ENCODE measurements at places on chromosomes 4 and X.

- H3K27ac ChIP-seq, result no peak overlapping the region
- H3K36me3 ChIP-seq, result no peaks in the 10 kb centered on the region
- H3K27me3 ChIP-seq, result peaks cover 5% of the 10 kb centered on the region
- peaks cover 3% of the 10 kb centered on the region for H3K4me1 ChIP-seq
Measured at GRCh38 chr4:2068566-2068965, 9.4 kb downstream of the NAT8L start.

DNA sequence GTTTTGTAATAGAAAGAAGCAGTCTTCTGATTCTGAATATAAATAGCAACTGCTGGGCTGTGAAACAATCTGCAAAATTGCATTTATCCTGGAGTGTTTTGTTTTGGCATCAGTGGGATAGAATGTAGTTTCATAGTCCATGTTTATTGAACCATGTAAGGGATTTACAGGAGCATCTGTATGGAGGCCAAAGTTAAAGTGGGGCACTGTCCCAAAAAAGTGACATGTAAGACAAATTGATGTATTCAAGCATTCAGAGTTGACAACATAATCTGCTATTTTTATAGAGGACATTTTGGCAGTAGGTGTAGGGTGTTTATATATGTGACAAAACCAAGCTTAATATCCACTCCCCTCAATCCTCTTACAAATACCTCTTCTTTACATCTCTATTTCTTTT, 200.5 kb upstream of the ANK2 start:
- DNase-seq, result no peak
- H3K27me3 ChIP-seq, result no peaks in the 10 kb centered on the region
- H3K4me1 ChIP-seq, result peaks cover 3% of the 10 kb centered on the region
- no peaks in the 10 kb centered on the region for H3K36me3 ChIP-seq
- no peak overlapping the region for H3K27ac ChIP-seq

DNA sequence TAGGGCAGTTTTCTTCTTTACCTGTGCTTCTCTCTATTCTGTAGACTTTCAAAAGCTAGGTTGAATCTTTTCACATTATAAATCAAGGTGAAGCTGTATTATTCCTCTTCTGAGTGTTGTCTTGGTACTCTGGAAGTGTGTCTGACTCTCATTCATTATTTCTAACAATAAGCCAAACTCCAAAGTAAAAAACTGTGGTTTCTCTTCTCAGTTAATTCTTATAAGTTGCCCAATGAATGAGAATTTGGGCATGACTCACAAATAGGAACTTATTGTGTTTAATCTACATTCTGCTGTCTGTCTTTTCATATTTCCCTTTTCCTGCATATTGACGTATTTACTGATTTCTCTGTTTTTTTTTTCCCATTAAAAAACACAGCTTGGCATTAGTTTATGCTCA, 714.5 kb downstream of the CCSER1 start:
- H3K27ac ChIP-seq, result no peak overlapping the region
- no peaks in the 10 kb centered on the region for H3K4me1 ChIP-seq
- no peaks in the 10 kb centered on the region for H3K27me3 ChIP-seq
- DNase-seq, result no peak

DNA sequence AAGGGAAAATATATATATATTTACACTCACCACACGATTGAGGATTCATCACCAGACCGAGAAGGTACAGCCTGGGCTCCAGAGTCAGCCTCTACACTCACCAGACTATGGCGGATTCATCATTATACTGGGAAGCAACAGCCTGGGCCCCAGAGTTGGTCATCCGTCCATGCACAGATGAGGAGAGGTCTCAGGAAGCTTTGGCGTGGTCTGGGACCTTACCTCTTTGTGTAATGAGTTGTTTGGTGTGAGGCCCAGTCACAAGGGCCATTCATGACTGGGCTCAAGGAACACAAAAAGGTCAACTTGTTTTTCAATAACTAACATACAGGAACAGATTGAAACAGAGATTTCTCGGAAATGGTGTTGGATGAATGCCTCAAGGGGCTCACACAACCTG, 926.1 kb downstream of the FAM133A start:
- H3K27ac ChIP-seq, result no peak overlapping the region
- H3K4me3 ChIP-seq, result no peak overlapping the region
- H3K4me1 ChIP-seq, result no peaks in the 10 kb centered on the region
- H3K36me3 ChIP-seq, result no peaks in the 10 kb centered on the region
- no peaks in the 10 kb centered on the region for H3K27me3 ChIP-seq

DNA sequence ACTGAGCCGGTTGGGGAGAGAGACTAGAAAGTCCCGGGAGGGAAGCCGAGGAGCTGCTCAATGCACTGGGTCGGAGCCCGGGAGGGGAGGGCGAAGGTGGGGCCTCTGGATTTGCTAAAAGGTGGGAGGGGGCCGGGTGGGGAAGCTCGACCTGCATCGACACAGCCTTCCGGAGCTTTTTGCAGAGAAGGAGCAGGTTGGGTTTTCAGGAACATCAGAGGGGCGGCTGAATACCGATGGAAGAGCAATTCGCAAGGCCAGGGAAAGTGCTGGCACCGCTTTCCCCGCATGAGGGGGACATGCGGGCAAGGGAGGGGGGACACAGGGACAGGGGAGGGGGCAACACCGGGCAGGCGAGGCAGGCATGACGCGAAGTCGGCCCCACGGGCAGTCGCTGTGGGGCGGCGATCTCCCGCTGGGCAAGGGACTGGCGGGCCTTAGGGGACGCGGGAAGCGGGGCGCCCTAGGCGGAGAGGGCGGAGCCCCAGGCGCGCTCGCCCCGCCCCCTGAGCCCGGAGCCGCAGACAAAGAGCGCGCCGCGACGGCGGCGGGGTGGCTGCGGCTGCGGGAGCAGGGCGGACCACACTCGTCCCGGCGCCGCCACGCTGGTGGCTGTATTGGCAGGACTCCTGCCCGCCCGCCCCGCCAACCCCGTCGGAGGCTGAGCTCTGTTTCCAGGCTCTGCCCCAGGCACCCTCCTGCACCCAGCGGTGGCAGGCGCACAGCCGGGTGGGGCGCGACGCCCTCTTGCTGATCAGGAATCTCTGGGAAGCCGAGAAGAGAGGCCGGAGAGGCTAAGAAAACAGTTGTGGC, 11.6 kb downstream of the PDZD4 start:
- DNase-seq, result peak; percentile 41
- H3K27me3 ChIP-seq, result peaks cover 27% of the 10 kb centered on the region
- no peaks in the 10 kb centered on the region for H3K36me3 ChIP-seq
- no peak overlapping the region for H3K27ac ChIP-seq

- H3K27ac ChIP-seq, result no peak overlapping the region
- no peak for DNase-seq
- H3K36me3 ChIP-seq, result no peaks in the 10 kb centered on the region
Measured at GRCh38 chr4:174444390-174444789, 77.9 kb downstream of the HPGD start.

- no peak overlapping the region for H3K4me3 ChIP-seq
- H3K4me1 ChIP-seq, result no peaks in the 10 kb centered on the region
- H3K27ac ChIP-seq, result no peak overlapping the region
- no peaks in the 10 kb centered on the region for H3K36me3 ChIP-seq
- DNase-seq, result no peak
Measured at GRCh38 chr4:100086766-100087431, 103.4 kb downstream of the DDIT4L start.

DNA sequence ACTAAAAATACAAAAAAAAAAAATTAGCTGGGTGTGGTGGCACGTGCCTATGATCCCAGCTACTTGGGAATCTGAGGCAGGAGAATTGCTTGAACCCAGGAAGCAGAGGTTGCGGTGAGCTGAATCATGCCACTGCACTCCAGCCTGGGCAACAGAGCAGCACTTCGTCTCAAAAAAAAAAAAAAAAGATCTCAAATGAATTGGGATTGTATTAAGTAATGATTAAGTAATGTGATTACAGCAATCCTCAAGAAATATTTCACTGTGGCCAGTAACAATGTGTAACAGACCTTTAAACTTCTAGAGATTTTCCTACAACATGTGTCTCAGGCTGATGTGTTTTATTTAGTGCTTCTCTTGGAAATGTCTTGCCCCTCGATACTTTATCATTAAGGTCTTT, 46.8 kb downstream of the PKD2 start:
- peaks cover 7% of the 10 kb centered on the region for H3K36me3 ChIP-seq
- H3K4me3 ChIP-seq, result no peak overlapping the region
- no peaks in the 10 kb centered on the region for H3K4me1 ChIP-seq
- no peak for DNase-seq

GRCh38 chr4:67393699-67394281, 151.5 kb downstream of the CENPC start:
- DNase-seq, result no peak
- no peak overlapping the region for H3K4me3 ChIP-seq
- no peaks in the 10 kb centered on the region for H3K4me1 ChIP-seq
- H3K27ac ChIP-seq, result no peak overlapping the region
- peaks cover 1% of the 10 kb centered on the region for H3K27me3 ChIP-seq
- H3K36me3 ChIP-seq, result no peaks in the 10 kb centered on the region

- H3K27me3 ChIP-seq, result no peaks in the 10 kb centered on the region
- peaks cover 14% of the 10 kb centered on the region for H3K4me1 ChIP-seq
- no peak for DNase-seq
- no peaks in the 10 kb centered on the region for H3K36me3 ChIP-seq
Measured at GRCh38 chr4:39037941-39038340, 5.7 kb upstream of the TMEM156 start.

GRCh38 chr4:31194823-31195222, 474.7 kb downstream of the PCDH7 start:
- H3K36me3 ChIP-seq, result no peaks in the 10 kb centered on the region
- H3K4me1 ChIP-seq, result no peaks in the 10 kb centered on the region
- no peaks in the 10 kb centered on the region for H3K27me3 ChIP-seq
- no peak for DNase-seq
- no peak overlapping the region for H3K4me3 ChIP-seq

- no peak overlapping the region for H3K4me3 ChIP-seq
- H3K27me3 ChIP-seq, result peaks cover 2% of the 10 kb centered on the region
- peaks cover under 1% of the 10 kb centered on the region for H3K36me3 ChIP-seq
- H3K4me1 ChIP-seq, result no peaks in the 10 kb centered on the region
- no peak for DNase-seq
Measured at GRCh38 chr4:145375416-145375815, 106.2 kb upstream of the SMAD1 start.

- no peak overlapping the region for H3K27ac ChIP-seq
- no peaks in the 10 kb centered on the region for H3K27me3 ChIP-seq
- no peaks in the 10 kb centered on the region for H3K36me3 ChIP-seq
- no peaks in the 10 kb centered on the region for H3K4me1 ChIP-seq
Measured at GRCh38 chrX:80335062-80335830, 85.0 kb upstream of the TENT5D start.

- no peak overlapping the region for H3K4me3 ChIP-seq
- H3K27ac ChIP-seq, result no peak overlapping the region
- no peaks in the 10 kb centered on the region for H3K27me3 ChIP-seq
- no peak for DNase-seq
- H3K4me1 ChIP-seq, result peaks cover 3% of the 10 kb centered on the region
- peaks cover 11% of the 10 kb centered on the region for H3K36me3 ChIP-seq
Measured at GRCh38 chr4:184688447-184688846, 38.9 kb downstream of the PRIMPOL start.

GRCh38 chr4:143375326-143376073, 38.8 kb downstream of the GAB1 start:
- no peak overlapping the region for H3K4me3 ChIP-seq
- no peak overlapping the region for H3K27ac ChIP-seq
- peak; percentile 16 for DNase-seq
- peaks cover 14% of the 10 kb centered on the region for H3K4me1 ChIP-seq

- peaks cover 18% of the 10 kb centered on the region for H3K27me3 ChIP-seq
- no peaks in the 10 kb centered on the region for H3K36me3 ChIP-seq
- H3K4me3 ChIP-seq, result no peak overlapping the region
- no peak overlapping the region for H3K27ac ChIP-seq
- DNase-seq, result no peak
Measured at GRCh38 chr4:82519776-82520175, 42.0 kb downstream of the TMEM150C start.

GRCh38 chr4:3384391-3384770, 57.4 kb upstream of the HGFAC start:
- no peak overlapping the region for H3K4me3 ChIP-seq
- H3K36me3 ChIP-seq, result peaks cover 10% of the 10 kb centered on the region
- peaks cover 22% of the 10 kb centered on the region for H3K4me1 ChIP-seq
- peaks cover 1% of the 10 kb centered on the region for H3K27me3 ChIP-seq
- H3K27ac ChIP-seq, result no peak overlapping the region
- DNase-seq, result no peak

DNA sequence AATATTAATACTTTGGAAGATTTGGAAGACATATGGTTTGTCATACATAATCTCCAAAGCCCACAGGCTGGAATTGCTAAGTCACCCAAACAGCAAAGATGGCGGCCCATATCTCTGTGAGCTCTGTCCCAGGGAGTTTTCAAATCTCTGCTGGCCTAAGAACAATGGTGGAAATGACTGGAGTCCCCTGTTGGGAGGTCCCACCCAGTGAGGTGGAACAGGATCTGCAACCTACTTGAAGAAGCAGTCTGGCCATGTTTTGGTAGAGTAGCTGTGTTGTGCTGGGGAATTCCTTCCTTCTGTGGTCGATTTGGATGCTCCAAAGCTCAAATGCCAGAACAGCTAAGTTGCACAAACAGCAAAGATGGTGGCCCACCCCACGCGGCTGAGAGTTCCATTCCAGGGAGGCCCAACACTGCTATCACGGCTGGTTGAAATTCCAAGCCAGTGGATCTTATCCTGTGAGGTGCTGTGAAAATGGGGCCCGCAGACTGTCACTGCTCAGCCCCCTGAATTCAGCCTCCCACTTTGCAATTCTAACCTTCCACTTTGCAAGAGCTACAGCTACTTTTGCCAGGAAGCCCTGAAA, 3.2 kb upstream of the UGT2B7 start:
- no peaks in the 10 kb centered on the region for H3K36me3 ChIP-seq
- no peak overlapping the region for H3K4me3 ChIP-seq
- H3K4me1 ChIP-seq, result no peaks in the 10 kb centered on the region
- H3K27me3 ChIP-seq, result no peaks in the 10 kb centered on the region
